Activated T-helper 1 cell treated with anti-CD3 and anti-CD28 coated beads, Interleukin-2, amount 50 U/mL, for 16 hours (primary cell): ENCODE measurements at places on chromosomes 12 and 14.

- no peak for DNase-seq
Observed at GRCh38 chr12:115866909-115867525, 410.5 kb downstream of the MED13L start.

GRCh38 chr14:63011623-63012022 lies 33.6 kb downstream of the KCNH5 start:
- no peak for DNase-seq

DNA sequence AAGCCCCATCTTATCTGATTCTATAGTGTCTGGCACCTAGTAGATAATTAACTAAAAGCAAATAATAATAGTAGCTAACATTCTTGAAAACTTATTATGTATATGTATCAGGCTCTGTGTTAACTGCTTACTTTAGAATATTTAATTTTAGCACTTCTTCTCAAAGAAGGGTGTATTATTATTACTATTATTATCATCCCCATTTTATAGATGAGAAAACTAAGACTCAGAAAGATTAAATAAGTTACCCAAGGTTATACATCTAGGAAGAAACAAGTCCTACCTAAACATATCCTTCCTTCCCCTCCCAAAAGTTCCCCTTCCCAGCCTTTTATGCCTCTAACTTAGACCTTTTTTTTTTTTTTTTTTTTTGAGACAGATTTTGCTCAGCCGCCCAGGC lies 61.4 kb downstream of the UBR7 start:
- DNase-seq, result no peak

DNA sequence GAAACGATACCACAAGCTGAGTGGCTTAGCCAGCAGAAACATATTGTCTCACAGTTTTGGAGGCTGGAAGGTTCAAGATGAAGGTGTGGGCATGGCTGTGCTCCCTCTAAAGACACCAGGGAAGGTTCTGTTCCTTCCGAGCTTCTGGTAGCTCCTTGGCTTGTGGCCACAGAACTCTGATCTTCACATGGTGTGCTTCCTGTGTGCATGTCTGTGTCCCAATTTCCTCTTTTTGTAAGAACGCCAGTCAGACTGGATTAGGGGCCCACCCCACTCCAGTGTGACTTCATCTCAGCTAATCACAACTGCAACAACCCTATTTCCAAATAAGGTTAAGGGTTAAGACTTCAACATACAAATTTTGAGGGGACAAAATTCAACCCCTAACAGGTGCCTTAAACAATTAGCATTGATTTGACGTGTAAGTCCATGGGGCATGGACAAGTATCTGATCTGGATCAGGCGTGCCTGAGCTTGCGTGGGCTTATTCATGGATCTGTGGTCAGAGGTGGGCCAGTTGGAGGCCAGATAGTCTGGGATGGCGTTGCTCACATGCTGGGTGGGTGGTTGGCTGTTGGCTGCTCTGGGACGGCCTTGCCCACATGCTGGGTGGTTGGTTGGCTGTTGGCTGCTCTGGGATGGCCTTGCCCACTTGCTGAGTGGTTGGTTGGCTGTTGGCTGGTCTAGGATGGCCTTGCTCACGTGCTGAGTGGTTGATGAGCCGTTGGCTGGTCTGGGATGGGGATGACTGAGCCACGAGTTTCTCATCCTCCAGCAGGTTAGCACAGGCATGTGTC lies 88.5 kb downstream of the LGMN start:
- no peak for DNase-seq

DNA sequence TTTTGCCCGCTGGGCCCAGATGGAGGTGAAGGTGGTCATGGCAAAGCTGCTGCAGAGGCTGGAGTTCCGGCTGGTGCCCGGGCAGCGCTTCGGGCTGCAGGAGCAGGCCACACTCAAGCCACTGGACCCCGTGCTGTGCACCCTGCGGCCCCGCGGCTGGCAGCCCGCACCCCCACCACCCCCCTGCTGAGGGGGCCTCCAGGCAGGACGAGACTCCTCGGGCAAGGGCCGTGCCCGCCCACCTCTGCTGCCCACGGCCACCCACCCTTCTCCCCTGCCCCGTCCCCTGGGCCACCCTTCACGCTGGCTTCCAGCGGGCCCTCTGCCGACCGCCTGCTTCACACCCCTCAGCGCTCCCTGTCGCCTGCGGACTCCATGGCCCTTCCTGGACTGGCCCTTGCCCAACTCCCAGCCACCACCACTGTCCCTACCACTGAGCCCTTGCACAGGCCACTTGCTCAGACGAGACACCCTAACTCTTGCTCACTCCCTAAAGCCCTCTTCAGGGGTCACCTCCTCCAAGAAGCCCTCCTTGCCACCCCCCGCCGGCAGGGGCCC lies 42.5 kb downstream of the CYP46A1 start:
- DNase-seq, result no peak

DNA sequence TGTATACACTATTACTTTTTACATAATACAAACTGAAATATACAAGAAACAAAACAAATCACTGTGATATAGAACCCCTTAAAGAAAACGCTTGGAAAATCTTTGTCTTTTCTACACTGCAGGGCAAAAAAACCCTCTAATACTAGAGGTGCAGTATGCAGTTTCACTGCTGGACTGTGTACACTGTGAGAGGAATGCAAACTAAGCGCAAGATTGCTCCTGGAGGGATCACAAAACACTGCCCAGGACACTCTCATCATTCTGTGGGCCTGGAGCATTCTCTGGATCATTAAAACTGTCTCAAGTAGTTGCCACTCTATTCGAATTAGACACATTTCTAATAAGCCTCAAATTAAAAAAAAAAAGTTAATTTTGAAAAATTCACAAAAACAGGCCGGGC lies 217.6 kb downstream of the MED13L start:
- no peak for DNase-seq

DNA sequence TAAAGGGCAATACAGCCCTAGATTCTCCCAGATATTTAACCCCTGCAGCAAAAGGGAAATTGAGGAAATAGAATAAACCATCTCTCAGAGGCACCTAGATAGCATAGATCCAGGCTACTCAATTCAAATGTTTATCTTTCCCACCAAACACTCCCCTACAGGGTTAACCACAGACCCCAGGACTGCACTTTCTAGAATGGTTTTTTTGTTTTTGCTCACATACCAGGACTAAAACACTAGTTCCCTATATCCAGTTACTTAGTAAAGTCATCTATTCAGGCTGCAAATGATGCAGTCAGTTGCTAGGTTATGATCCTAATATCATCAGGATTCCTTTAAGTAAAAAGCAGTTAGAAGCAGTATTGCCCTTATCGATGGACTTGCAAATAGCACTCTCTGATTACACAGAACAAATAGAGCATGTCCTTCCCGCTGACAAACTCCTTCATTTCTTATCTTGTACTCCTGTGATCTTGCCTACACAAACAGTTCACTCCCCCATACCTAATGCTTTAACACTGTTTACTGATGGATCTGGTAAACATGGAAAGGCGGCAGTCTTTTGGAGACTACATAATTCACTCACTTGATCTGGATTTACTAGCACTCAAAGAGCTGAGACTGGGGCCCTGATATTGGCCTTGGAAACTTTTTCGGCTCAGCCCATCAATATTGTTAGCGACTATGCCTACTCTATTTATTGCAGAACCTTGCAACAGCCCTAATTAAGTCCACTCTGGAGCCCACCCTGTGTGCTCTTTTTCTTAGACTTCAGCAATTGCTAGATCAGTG lies 257.2 kb upstream of the DIO2 start:
- DNase-seq, result no peak

DNA sequence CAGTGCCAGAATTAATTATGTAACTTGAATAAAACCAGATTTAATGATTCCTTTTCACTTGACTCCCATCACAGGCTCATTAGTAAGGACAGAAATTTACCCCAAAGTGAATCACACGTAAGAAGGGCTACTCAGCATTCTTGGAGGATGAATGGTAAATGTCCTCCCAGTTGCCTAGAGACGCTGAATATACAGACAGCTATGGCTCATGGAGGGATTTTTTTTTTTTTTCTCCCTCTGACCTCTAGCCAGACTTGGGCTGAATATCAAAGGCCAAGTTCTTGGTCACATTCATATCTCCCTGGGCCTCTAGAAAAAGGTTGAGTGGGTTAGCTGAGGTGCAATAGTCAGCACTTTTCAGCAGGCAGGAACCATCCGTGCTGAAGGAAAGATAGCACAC lies 77.5 kb downstream of the PHLDA1 start:
- no peak for DNase-seq

GRCh38 chr12:5063149-5063548 lies 19.5 kb downstream of the KCNA5 start:
- DNase-seq, result no peak

- no peak for DNase-seq
Observed at GRCh38 chr14:24297190-24297964, 2.2 kb downstream of the DHRS1 start.

DNA sequence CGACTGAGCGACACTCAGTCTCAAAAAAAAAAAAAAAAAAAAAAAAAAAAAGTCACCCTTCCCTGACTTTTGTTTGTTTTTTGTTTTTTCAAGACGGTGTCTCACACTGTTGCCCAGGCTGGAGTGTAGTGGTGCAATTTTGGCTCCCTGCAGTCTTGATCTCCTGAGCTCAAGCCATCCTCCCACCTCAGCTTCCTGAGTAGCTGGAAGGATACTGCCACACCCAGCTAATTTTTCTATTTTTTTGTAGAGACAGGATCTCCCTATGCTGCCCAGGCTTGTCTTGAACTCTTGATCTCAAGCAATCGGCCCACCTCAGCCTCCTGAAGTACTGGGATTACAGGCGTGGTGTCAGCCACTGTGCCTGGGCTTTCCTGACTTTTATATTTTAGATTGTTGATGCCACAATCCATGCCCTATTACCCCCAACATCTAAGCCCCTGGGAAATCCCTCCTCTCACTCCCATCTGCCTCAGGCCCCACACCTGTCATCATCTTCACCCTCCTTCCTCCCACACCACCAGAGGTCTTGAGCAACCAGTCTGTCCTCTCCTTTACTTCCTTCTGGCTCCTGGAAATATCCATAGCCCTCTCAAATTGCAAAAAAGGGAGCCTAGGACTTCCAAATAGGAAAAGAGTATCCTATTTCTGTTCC lies 7.8 kb downstream of the IKZF4 start:
- no peak for DNase-seq

DNA sequence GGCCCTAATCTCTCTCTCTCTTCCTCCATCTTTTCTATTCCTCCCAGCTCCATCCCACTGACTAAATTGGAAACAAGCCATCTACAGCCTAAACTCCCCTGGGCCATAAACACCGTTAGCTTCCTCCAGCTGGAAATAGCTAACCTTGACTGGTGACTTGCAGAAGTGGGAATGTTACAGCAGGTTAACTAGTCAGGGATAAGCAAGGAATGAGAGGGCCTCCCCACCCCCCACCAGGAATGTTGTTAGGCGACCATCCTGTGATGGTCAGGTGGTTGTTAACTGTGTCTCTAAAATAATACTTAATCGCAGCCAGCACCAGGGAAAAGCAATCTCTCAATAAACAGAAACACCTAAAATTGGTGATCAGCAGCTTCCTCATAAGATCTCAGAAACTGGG lies 40.8 kb downstream of the MIS18BP1 start:
- DNase-seq, result no peak

DNA sequence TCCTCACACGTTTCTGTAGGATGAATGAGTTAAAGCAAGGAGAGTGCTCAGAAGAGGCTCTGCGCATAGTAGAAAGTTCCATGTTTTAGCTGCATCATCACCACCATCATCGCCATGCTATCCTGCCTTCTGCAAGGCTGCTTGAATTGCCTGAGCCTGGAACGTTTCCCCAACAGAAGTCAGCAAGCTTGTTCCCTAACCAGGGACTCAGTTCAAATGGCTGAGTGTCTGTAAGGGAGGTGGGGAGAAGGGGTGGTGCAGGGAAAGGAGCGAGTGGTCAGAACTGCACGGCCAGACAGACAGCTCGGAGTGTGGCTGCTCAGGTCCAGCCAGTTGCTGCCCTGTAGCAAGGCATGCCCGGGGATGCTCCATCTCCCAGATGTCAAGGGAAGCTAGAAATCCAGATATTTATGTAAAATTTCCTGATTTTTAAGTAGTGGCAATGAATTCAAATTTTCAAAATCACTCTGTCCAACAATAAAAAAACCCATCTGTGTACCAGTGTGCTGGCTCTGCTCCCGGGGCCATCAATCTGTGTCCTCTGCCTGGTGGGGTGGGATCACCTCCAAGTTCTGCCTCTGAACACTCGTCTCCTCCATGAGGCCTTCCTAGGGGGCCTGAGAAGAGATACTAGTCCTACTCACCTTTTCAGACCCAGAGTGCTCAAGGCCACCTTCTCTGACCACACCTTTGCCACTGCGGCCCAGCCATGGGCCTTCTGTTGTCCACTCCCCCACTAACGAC lies 162.7 kb downstream of the FOXN3 start:
- no peak for DNase-seq
